ENCODE measurements at places on chromosomes 7 and 10. TPM values are rescaled to one million over a fixed set of nuclear protein-coding genes. Genes with fewer than 3 reads are reported as not detected.
A peak's percentile ranks its signal among the peaks of the same experiment; 100 is the strongest.

DNA sequence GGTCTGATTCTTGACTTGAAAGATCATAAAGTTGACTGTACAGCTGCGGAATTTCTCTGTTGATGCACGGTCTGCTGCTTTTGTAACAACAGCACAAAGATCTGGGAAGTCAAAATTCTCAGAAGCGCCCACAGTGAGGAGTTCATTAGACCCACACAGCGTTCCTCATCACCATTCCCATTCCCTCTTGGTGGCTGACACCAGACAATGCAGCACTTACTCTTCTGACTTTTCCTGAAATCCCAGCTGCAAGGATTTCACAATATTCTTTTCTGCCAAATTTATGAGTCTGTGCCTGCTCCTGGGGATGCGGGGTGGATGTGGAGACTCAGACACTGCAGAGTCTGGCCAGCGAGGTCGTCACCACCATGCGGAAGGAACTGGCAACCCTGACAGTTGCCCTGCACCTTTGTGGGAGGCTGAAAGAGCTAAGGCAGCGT lies 233.9 kb downstream of the FANK1 start:
- peak; percentile 78 for DNase-seq

- no peak for DNase-seq
Measured at GRCh38 chr7:16960337-16960965, 78.7 kb upstream of the AGR3 start.

GRCh38 chr7:44216521-44217222 lies 15.9 kb downstream of the YKT6 start:
- DNase-seq: no peak

- DNase-seq: no peak
Measured at GRCh38 chr10:8416760-8417159, 362.3 kb downstream of the GATA3 start.

- no peak for DNase-seq
Measured at GRCh38 chr7:47100817-47101435, 481.0 kb downstream of the TNS3 start.

DNA sequence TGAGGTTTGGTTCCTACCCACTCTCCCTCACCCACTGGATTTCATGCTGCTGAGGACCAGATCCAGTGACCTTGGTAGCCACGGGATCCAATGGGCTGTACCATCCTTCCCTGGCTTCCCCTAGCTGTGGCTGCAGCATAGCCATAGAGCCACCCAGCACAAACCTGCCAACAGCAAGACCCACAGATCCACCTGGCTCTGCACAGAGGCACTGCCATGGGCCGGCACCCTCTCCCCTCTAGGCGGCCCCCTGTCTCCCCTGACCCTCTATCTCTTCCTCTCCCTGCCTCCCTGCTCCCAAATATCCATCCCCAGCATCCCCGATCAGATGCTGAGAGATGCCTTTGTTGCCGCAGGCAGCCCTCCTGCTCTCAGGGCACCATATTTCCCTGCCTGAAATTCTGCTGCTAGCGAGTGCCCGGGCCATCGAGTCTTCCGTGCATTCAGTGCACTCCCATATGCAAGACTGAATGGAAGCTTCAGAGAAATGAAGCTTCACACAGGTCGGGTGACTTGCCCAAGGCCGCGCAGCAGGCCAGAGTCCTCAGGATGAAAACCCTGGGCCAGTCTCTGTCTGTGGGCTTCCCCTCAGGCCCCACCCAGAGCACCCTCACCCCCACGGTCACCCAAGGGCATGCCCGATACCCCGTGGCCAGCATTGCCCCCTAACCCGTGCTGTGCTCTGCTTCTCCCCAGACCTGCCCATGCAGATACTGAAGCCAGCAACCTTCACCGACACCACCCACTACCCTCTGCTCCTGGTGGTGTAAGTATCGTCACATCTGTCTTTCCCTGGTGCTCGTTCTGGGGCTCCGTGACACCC lies 130.8 kb downstream of the PAXIP1 start:
- no peak for DNase-seq

GRCh38 chr7:134514663-134515062 lies 12.7 kb upstream of the AKR1B10 start:
- DNase-seq: no peak

GRCh38 chr7:52253953-52254352 lies 781.5 kb upstream of the POM121L12 start:
- DNase-seq: no peak

DNA sequence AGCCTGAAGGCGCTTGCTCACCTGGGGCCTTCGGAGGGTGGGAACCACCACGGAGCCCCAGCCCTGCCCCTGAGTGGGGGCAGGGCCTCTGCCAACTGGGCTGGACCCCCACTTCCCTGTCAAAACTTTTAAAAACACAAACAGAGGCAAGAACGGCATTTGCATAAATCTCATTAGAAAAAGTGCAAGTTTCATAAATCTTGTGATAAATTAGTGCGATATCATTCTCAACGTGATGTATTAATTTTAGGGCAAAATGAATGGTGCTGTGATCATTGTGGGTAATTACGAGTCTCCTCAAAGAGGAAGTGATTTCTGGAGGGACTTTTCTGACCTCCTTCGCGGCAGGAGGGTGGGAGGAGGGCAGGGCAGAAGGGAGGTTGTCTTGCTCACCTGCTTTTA lies 98.3 kb downstream of the CDH23 start:
- DNase-seq: no peak

- no peak for DNase-seq
Measured at GRCh38 chr10:44260286-44260928, 124.5 kb downstream of the CXCL12 start.

DNA sequence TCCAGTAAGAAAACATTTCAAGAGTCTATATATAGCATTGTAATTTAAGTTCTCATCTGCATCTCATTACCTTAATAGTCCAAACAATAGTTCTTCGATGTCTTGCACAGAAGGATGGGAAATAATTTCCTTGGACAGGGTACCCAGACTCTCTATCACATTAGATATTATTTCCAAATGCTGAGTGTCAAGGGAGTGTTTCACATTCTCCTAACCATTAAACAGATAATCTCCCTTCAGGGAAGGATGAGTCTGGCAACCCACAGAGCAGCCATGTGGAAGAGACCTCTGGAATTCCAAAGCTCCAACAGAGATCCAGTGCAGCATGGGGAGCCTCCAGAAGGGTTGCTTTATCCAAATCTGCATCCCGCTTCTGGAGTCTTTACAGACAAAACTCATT lies 89.6 kb downstream of the FZD1 start:
- DNase-seq: no peak

DNA sequence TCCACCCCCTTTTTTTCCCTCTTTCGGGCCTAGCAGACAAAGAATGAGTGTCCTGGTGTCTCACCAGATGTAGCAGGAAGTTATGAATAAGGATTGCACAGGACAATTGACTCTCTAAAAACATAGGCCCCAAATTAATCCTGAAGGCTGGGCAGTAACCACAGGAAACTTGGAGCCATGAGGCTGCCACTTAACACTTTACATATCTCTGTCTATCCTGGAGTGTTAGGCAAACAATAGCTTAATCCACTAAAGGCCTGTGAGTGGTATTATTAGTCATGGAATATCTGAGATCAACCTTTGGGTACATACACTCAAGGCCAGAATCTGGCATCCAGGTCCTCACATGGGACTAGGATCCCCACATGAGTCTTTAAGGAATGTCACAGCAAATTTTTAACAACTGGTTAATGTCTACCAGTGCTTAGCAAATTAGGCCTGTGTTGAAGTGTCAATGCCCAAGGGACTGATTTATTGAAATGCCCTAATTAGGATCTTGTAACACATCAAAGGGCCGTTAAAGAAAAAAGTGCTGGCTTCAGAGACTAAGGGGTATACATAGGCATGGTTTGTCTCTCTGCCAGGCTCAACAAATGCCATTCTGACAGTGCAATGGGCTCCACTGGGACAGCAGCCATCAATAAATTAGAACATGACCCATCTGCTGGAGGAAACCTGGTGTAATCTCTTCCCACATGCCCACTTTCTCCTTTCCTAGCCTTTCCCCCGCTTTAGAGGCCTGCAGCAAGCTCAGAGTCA lies 196.7 kb upstream of the TBX20 start:
- DNase-seq: no peak

DNA sequence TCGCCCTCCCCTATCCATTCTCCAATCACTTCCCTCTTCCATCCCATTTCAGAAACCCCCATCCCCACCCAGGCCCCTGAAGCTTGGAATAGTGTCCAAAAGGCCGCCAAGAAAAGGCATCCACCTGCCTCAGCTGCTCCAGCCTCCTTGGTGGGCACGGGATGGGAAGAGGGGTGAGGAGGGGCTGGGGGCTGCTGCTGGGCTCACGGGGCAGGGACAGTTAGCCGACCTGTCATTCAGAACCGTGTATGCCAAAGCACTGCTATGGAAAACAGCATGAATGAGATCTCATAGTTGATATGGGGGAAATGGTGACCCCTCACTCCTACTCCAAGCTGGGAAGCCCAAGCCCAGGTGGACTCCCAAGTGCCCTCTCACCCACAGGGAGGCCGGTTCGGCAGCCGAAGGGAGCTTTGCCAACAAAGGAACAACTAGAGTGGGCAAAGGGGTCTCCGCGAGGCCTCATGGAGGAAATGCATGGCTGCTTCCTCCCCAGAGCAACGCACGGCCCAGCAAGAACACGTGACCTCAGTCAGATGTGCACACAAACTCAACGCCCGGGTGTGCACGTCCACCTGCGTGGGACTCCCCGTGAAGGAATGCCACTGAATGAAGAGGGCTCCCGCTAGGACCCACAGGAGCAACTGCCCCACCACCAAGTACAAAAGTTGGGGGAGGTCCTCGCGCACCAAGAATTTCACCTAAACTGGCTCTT lies 52.5 kb downstream of the EBF3 start:
- no peak for DNase-seq

GRCh38 chr7:99588868-99589267 lies 9.2 kb upstream of the TMEM225B start:
- DNase-seq: no peak

DNA sequence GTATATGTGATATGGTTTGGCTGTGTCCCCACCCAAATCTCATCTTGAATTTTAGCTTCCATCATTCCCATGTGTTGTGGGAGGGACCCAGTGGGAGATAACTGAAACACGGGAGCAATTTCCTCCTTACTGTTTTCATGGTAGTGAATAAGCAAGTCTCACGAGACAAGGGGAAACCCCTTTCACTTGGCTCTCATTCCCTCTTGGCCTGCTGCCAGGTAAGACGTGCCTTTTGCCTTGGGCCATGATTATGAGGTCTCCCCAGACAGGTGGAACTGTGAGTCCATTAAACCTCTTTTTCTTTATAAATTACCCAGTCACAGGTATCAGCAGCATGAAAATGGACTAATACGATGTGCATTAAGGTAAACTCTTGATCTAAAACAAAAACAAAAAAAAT lies 357.1 kb upstream of the AOAH start:
- no peak for DNase-seq

GRCh38 chr7:29976266-29976665 lies 13.3 kb downstream of the SCRN1 start:
- DNase-seq: no peak

The SHH gene
- total RNA-seq: not detected

The PRXL2A gene
- 34.2 TPM for total RNA-seq

The GOLGA7B gene
- 0.19 TPM for total RNA-seq

The SAP25 gene
- 1.9 TPM for total RNA-seq

The ASZ1 gene
- total RNA-seq: not detected

The CTAGE6 gene
- not detected for total RNA-seq

The AVPI1 gene
- 3.6 TPM for total RNA-seq

The PTF1A gene
- not detected for total RNA-seq

The GATA3 gene
- 0.64 TPM for total RNA-seq

The GIMAP4 gene
- 36.4 TPM for total RNA-seq

The CRPPA gene
- total RNA-seq: 2.2 TPM

The ADRB1 gene
- total RNA-seq: 0.13 TPM

The RAB19 gene
- not detected for total RNA-seq

The AFAP1L2 gene
- total RNA-seq: 2.1 TPM

The ZP3 gene
- total RNA-seq: 4.0 TPM
